ENCODE measurements at places on chromosomes 1 and 21. TPM values are rescaled to one million over a fixed set of nuclear protein-coding genes. Genes with fewer than 3 reads are reported as not detected.

Gene MYBPH
- polyA plus RNA-seq: 0.24 TPM

Gene FCRLB
- polyA plus RNA-seq: 2.5 TPM

Gene NUP210L
- polyA plus RNA-seq: 0.48 TPM

DNA sequence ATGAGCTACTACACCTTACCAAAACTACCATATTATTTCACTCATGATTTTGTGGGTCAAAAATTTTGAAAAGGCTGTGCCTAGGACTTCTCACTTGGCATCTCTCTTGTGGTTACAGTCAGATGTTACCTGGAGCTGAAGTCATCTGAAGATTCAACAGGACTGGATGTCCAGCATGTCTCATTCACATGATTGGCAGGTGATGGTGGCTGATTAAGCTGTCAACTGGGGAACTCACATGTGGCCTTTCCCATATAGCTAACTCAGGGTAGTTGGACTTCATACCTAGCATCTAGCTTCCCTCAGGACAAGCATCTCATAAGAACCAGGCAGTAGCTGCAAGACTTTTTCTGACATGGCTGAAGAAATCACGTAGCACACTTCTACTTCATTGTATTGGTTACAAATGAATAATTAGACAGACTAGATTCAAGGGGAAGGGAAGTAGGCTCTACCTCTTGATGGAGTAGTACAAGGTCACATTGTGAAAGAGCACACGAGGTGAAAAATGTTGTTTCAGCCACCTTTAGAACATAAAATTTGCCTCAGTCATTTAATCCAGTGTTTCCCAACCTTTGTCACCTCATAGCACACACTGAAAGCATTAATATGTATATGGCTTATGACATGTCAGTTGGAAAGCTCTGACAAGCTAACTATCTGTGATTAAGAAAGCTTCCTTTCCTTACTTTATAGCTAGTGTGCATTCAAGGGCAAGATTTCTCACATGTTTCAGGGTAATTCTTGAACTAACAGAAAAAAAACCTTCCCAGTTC, 68.0 kb upstream of the PTGFRN start:
- DNase-seq: no peak

DNA sequence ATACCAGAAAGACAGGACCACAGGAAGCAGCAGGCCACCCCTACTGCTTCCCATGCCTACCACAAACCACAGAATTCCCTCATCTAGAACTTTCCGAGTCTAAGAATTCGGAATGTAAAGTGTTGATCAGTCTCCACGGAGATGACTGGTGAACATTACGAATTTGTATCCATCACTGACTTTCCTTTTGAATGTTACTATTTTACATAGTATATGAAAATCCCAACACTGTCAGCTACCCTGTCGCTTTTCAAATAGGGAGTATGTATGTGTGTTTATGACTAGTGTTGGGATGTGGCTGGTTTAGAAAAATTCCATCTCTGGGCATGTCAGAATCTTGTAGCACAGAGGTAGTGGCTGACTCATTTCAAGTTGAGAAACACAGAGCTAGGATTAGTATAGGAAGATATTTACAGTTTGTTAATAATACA, 118.2 kb downstream of the COQ8A start:
- no peak for DNase-seq

- no peak for DNase-seq
Observed at GRCh38 chr1:189357317-189357716, 1120.3 kb downstream of the BRINP3 start.

DNA sequence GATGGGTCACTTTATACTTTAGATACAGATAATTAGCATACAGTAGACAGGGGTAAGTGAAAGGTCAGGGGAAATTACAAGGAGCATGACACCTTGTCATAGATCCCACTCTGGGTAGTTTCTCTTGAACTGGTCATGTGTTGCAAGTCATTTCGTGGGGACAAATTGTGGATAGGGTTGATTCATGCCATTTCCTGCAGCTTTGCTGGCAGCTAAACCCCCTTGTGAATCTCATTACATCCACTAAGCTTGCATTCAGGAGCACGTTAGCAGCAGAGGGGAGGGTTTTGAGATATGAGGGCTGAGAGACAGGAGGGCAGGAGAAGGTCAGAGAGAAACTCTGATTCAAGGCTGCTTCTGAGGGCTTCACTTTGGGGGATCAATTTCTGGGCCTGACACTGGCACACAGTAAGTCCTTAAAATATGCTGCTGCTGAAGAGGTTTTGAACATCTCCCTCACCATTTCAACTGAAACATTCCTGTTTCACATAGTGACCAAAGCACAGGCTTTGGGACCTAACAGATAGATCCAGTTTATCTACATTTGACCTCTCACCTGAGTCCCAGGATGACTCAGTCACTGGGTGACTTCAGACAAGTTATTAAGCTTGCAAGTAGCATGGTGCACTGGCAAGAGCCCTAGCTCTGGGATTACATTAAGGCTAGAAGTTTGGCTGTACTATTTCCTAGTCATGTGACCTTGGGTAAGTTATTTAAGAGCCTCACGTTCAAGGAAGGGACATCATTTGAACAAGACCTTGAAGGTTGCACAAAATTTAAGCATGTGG, 206.0 kb upstream of the USP24 start:
- DNase-seq: no peak

- DNase-seq: no peak
Observed at GRCh38 chr1:201178718-201179117, 11.9 kb upstream of the IGFN1 start.

DNA sequence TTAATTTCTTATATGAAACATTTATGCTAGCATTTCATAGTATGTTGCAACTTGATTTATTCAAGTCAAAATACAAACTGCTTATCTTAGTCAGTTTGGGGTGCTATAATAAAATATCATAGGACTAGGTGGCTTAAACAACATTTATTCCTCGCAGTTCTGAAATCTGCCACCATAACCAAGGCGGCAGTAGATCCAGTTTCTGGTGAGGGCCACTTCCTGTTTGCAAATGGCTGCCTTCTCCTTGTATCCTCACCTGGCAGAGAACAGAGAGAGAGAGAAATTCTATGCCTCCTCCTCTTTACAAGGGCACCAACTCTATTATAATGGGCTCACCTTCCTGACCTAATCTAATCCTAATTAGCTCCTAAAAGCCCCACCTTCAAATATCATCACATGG, 76.1 kb upstream of the RGS2 start:
- DNase-seq: no peak

Data from spinal cord (tissue), 10 donors.